ENCODE measurements at places on chromosomes 4 and X.
A peak's percentile ranks its signal among the peaks of the same experiment; 100 is the strongest.

DNA sequence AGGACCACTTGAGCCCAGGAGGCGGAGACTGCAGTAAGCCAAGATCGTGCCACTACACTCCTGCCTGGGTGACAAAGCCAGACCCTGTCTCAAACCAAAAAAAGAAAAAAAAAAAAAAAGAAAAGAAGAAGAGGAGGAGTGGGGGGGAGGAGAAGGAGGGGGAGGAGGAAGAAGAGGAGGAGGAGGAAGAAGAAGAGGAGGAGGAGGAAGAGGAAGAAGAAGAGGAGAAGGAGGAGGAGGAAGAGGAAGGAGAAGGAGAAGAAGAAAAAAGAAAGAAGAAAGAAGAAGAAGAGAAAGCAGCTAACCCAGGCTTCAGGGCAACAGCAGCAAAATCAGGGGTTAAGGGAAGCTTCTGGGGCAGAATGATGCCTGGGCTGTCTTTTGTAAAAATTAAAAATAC lies 27.5 kb downstream of the VMA21 start:
- DNase-seq = no peak

GRCh38 chrX:21586001-21586400 lies 72.1 kb downstream of the KLHL34 start:
- DNase-seq = no peak

DNA sequence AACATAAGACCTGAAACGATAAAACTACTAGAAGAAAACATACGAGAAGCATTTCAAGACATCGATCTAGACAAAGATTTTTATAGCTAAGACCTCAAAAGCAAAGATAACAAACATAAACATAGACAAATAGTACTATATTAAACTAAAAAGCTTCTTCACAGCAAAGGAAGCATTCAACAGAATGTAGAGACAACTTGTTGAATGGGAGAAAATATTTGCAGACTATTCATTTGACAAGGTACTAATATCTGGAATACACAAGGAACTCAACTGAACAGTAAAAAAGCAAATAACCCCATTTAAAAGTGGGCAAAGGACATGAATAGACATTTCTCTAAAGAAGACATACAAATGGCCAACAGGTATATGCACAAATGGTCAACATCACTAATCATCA lies 49.8 kb downstream of the MANBA start:
- no peak for DNase-seq

DNA sequence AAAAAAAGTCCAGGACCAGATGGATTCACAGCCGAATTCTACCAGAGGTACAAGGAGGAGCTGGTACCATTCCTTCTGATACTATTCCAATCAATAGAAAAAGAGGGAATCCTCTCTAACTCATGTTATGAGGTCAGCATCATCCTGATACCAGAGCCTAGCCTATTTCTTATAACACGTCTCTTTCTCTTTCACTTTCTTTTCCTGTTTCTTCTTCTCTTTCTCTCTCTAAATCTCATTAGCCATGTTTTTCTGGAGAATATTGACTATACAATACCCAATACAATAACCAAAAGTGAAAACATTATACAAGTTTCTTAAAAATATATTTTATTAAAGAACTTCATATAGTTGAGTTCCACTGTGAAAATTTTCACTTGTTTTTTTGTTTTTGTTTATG lies 1154.9 kb upstream of the PCDH7 start:
- DNase-seq = no peak

DNA sequence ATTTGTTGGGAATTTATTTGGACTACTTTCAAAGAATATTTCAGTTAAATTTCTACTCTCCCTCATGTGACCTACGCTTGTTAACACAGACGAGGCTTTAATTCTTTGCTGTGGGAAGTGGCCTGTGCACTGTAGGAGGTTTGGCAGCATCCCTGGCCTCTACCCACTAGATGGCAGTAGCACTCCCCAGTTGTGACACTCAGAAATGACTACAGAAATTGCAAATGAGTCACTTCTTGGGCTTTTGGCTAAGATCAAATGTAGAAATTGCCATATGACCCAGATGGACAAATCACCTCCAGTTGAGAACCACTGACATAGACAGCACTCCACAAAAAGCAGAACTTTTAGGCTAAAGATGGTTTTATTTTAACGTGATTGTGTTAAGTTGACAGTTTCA lies 22.1 kb downstream of the PIR start:
- DNase-seq = peak; percentile 84

- peak; percentile 4 for DNase-seq
These were observed 245.2 kb upstream of the TET2 start for GRCh38 chr4:104901438-104901837.

DNA sequence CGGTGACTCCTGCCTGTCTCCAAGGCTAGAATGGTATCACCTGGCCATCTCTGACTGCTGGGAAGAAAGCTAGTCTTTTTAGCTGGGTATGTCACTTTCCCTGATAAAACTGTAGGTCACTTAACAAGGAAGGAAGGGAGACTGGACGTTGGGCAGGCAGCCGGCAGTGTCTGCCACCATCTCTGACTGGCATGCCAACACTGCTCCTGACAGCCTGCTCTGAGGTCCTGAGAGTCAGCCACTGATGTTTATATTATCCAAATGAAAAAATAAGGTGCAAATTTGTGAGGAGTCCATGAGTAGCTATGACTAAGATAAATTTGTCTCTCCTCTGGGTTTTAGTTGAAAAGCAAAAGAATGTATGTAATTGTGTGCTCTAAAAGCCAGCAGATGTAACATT lies 77.2 kb downstream of the SNX25 start:
- no peak for DNase-seq

DNA sequence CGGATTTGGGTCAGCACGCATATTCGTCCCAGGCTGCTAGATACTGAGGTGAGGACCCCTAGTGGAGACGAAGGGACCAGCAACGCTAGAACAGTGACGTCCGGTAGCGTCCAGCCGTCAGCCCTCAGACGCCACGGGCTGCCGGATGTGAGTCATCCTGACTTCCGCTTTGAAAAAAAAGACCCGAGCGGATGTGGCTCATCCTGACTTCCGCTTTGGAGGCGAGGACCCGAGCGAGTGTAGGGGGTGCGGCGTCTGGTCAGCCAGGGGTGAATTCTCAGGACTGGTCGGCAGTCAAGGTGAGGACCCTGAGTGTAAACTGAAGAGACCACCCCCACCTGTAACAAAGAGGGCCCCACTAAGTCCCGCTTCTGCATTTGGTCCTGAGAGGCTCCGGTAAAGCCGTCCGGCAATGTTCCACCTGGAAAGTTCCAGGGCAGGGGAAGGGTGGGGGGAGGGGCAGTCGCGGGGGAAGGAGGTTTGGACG lies at the start of gene MAGEB2:
Gene MAGEB2 (plus strand): TSS at position 207 of the 487 bp plus-strand sequence. CDS start 3,018 bp downstream, outside the sequence.
- DNase-seq = peak; percentile 61

GRCh38 chr4:87823200-87823599 lies 9.6 kb upstream of the MEPE start:
- no peak for DNase-seq
